ENCODE measurements at places on chromosomes 2 and 18.
A peak's percentile ranks its signal among the peaks of the same experiment; 100 is the strongest.

- DNase-seq, result no peak
These were observed 149.2 kb upstream of the NCK2 start for GRCh38 chr2:105595536-105595935.

DNA sequence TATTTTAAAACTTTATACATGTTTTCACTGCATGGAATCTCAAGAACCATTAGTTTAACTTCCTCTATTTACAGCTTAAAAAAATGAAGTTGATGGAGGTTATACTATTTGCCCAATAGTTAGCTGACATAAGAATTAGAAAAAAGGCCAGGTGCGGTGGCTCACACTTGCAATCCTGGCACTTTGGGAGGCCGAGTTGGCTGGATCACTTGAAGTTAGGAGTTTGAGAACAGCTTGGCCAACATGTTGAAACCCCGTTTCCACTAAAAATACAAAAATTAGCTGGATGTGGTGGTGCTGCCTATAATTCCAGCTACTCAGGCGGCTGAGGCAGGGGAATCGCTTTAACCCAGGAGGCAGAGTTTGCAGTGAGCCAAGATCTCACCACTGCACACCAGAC is 125.1 kb upstream of the CDH19 start:
- DNase-seq, result no peak

DNA sequence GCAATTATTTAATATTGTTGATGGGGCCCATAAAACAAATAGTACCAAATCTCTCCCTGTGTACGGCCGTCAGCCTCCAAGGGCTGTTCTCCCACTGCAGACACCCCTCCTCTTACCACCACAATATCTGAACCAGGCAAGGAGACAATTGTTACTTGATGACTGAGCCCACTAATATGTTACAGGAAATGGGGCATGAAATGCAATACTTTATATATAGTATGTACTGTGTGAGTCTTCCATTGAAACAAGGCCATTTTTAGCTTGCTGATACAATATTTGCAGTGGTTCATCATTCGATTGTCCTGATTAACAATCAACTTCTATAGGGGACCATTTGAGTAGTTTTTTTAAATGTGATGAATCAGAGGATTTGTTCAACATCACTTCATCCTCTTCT is 307.3 kb downstream of the GBX2 start:
- DNase-seq, result no peak

GRCh38 chr18:76545433-76546087 is 50.5 kb upstream of the ZNF516 start:
- DNase-seq, result no peak

DNA sequence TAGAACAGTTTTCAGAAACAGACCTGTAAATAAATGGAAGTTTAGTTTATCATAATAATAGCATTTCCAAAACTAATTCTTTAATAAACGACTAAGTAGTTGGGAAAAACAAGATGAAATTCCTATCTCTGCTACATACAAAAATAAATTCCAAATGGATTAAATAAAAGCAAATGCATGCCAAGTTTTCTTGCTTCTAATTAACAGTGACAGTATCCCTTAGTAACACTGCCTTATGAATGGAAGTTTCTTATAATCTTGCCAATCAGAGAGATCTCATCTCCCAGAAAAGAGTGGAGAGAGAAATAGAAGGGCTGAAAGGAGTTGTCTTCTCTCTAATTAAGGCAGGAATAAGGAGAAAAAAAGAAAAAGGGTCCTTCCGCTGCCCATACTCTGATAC is 133.9 kb downstream of the GFPT1 start:
- DNase-seq, result no peak

DNA sequence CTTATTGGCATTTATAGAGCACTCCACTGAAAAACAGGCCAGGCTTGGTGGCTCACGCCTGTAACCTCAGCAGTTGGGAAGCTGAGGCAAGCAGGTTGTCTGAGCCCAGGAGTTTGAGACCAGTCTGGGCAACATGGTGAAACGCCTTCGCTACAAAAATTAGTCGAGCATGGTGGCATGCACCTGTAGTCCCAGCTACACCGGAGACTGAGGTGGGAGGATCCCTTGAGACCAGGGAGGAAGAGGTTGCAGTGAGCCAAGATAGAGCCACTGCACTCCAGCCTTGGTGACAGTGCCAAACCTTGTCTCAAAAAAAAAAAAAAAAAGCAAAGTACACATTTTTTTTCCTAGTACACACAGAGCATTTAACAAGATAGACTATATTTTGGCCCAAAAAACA is 96.1 kb downstream of the TGIF1 start:
- no peak for DNase-seq

GRCh38 chr2:7891312-7891711 is 790.5 kb upstream of the ID2 start:
- DNase-seq, result no peak

- DNase-seq, result no peak
These were observed 336.5 kb downstream of the MEIS1 start for GRCh38 chr2:66771359-66771976.

GRCh38 chr18:57141208-57142129 is 5.4 kb upstream of the BOD1L2 start:
- peak; percentile 56 for DNase-seq

DNA sequence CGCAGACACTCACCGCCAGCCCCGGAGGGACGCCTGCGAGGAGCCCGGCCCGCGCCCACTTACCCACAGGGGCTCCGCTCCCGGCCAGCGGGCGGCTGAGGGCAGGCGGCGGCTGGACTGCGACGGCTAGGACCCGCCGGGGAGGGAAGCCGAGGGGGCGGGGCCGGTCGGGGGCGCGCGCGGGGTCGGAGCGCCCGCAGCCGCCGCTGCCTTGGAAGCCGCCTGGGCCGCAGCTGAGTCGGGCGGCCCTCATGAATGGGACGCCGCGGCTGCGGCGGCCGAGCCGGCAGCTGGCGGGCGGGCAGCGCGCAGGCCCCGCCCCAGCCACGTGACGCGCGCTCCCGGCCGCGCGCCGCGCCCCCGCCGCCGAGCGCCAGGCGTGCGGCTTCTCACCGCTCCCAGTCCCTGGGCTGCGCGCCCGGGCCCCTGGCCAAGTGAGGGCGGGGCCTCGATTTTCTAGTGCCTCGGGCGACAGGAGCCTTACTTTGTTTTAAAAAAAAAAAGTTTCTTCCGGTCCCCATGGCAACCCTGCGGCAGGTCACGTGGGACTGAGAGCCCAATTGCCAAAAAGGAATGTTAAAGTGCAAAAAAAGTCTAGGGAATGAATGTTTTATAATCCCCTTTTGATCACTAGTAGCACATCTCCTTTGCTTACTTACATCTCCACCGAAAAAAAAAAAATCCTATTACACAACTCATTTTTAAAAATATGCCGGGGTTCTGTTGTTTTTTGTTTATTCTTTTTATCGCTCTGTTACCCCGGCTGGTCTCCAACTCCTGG is at the start of gene LPIN2:
Gene LPIN2 (minus strand): TSS at position 121 of the 781 bp plus-strand sequence. CDS start 52,304 bp downstream, outside the sequence.
- DNase-seq, result peak; percentile 76

DNA sequence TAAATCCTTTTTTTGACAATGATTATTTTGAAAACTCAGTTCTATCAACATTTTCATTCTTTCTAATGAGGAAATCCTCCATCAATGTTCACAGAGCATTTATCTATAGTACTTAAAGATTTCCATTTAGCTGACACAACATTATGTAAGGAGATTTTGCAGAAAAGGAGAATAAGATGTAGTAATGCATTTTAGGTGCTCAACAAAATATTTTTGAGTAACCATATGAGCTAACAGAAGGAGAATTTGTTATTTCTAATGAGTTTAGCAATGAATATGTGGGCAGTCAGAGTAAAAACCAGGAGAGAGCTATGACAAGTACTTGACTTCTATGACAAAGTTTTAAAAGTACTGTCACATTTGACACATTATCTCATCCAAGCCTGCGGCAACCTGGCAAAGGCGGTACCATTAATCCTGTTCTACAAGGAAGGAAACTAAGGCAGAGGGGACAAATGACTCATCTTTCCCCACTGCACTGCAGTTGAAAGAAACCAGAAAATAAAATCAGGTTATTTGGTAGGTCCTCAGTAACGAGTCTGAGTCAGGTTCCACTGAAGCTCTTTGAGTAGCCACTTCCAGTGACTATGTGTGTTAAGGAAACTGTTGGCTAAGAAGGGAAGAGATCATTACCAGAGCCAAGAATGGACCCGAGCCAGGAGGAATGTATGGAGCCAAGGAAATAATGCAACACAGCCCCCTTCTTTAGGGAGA is 134.1 kb upstream of the ITGB6 start:
- no peak for DNase-seq

- DNase-seq, result no peak
These were observed 18.8 kb downstream of the ATP6V1C2 start for GRCh38 chr2:10740226-10740625.

DNA sequence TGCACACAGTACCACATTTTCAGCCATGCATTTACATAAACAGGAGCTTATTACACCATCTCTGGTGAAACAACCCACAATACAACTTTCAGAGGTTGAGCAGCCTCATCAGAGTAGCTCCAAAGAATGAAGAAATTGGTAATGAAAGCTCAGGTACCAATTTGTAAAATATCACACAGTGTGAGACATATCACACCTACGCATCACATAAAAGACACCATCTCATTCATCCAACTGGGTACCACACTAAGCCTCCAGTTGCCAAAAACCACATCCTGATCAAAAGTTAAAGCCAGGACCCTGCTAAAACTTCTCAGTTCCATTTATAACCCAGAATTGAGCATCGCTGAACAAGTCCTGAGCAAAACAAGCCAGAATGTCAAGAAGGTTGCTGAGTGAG is 4.6 kb downstream of the TMEM163 start:
- no peak for DNase-seq

DNA sequence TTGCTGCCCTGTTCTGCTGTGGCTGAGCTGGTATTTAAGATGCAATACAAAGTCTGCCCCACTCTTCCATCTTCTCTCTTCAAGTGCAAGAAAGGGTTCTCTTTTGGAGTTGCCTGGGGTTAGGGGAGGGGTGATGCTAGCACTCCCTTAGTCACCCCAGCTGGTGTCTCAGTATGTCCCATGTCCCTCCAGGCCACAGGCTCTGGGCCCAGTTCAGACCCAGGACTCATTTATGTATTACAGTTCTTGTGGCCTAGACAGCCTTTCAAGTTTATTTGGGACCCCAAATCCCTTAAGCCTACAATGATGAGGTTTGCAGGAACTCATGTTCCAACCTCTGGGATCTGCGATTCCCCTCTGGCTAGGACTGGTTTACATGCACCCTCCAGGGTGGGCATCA is 47.2 kb upstream of the CCDC141 start:
- DNase-seq, result no peak

DNA sequence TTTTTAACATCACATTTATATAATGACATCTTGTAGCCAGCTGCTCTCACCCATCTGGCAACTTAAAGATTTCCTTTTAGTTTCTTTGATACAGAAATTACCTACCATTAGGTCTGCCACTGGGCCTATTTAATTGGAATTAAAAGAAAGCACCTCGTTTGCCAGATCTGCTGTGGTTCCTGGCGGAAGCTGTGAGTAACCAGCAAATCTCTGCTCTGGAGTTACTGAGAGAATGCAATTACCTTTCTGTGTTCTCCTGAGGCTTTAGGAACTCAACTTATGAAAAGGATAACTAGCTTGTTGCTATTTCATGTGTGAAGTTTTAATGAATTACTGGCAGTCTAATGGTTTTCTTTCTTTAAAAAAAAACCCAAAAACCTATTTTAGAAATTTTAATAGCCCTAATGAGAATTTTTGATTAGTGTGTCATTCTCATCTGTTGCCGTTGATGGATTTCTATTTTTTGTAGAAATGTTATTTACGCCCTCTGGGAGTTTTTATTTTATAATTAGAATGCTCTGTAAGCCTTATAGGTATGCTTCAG is 69.7 kb upstream of the LYPD6B start:
- no peak for DNase-seq

DNA sequence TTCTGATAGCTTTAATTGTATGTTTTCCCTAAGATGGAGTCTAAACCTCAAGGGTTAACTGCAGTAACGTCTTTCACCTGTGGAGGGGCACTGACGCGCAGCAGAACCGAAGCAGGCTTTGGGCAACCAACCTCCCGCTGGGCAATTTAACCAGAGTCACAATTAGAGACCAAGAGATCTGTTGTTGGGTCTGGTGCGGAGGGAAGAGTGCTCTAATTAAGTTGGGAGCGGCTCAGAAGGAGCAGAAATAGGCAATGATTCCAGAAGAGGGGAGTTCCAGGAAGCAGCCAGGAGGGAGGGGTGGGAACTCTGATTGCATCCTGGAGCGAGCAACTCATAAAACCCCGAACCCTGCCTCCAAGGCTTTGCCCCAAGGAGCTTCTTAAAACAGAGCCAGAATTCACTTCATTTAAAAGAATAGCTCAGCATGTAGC is 245.8 kb downstream of the PAX3 start:
- DNase-seq, result peak; percentile 56

GRCh38 chr18:24726727-24727492 is 266.5 kb downstream of the HRH4 start:
- DNase-seq, result peak; percentile 83

All from NCI-H1417 treated with DMSO at 0.1 percent for 48 hours (cell line).